ENCODE measurements at places on chromosomes 2 and 18.

- DNase-seq: no peak
Measured at GRCh38 chr2:48131539-48132270, 225.4 kb upstream of the FBXO11 start.

- no peak for DNase-seq
Measured at GRCh38 chr2:133421516-133422324, 146.5 kb downstream of the NCKAP5 start.

- no peak for DNase-seq
Measured at GRCh38 chr2:224086226-224086914, 47.3 kb upstream of the SERPINE2 start.

DNA sequence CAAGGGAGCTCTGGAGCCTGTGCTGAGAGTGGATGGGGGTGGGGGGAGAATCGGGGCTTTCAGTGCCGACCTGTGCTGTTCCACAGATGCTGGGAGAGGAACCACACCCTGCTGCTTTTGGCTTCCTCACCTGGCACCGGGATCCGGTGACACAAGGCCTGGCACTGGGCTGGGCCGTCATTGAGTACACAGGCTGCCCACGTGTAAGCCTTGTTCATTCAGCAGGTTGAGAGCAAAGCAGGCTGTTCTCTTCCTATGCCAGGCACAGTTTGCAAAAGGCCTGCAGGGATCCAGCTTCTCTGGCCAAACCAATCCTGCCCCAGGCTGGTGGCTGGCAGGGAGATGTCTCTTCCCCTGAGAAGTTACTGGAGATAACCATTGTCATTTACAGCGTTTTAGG is 17.1 kb downstream of the TRIB2 start:
- DNase-seq: no peak

GRCh38 chr18:24443870-24444269 is 16.6 kb upstream of the HRH4 start:
- DNase-seq: no peak

- no peak for DNase-seq
Measured at GRCh38 chr2:170766693-170767092, 3.5 kb upstream of the ERICH2 start.

GRCh38 chr2:113112441-113112840 is 15.0 kb upstream of the IL1RN start:
- no peak for DNase-seq

DNA sequence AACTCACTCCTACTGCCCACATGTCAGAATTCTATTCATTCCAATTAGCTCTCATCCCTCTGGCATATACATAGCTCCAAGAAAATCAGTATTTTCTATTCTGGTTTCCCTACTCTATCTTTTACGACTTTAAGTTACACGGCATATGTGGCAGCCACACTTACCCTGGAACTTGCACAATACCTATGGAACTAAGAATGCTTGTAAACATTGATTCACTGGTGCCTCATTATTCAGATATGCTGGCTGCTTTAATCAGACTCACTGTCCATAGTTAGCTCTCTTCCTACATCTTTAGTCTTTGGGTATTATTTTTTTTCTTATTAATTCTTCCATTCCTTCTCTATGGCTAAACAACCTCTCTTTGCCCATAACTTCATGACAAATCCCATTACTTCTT is 1519.9 kb upstream of the ACVR2A start:
- DNase-seq: no peak

DNA sequence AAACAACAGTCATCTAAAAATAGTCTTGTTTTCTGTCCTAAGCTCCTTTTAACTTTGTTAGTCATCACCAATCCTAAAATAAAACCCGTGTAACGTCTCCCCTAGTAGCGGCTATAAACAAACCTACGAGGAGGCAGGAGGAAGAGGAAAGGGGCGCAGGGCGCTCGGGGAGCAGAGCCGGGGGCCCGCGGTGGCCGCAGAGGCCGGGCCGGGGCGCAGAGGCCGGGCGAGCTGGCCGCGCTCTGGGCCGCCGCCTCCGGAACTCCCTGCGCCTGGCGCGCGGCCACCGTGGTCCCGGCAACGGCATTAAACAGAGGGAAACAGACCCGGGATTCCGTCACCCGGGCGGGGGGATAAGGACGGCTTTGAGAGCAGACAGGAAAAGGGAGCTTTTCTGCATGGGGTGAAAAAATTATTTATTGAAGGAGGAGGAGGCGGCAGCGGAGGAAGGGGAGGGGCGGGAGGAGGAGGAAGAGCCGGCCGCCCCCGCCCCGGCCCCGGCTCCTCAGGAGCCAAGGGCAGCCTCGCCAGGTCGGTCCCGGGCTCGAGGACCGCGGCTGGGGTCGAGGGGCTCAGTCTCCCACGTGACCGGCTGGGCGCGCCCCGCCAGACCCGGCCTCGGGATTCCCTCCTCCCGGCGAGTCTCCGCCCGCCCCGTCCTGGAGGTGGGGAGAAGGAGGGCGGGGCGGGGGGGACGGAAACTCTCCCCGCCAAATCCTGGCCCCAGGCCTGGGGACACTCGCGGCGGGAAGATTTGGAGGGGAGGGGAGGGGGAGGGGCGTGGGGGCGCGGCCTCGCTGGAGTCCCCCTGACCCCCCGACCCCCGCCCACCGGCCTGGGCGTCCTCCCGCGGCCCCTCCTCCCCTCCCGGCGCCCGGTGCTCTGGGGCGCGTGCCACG is 1.8 kb upstream of the NFATC1 start:
- DNase-seq: no peak

- DNase-seq: no peak
Measured at GRCh38 chr2:171824086-171824485, 70.0 kb downstream of the SLC25A12 start.
